Left lung (tissue), 14 donors: ENCODE measurements at places on chromosomes 16 and 17. TPM values are rescaled to one million over a fixed set of nuclear protein-coding genes. Genes with fewer than 3 reads are reported as not detected.

CFAP97D1 gene
- total RNA-seq, result not detected

SCARF1 gene
- total RNA-seq, result 24.8 TPM

TBX2 gene
- total RNA-seq, result 119 TPM

SLC47A1 gene
- 5.5 TPM for total RNA-seq

PPM1E gene
- 0.21 TPM for total RNA-seq

ABI3 gene
- total RNA-seq, result 10.8 TPM

TMEM235 gene
- total RNA-seq, result not detected

SAMD14 gene
- 10.2 TPM for total RNA-seq

CIAO3 gene
- total RNA-seq, result 28.2 TPM

KRTAP4-9 gene
- not detected for total RNA-seq

PYDC1 gene
- total RNA-seq, result not detected

PRM3 gene
- total RNA-seq, result not detected

CCDC78 gene
- total RNA-seq, result 13.7 TPM

SRCIN1 gene
- 2.7 TPM for total RNA-seq

NGFR gene
- 2.7 TPM for total RNA-seq

C16orf96 gene
- 0.18 TPM for total RNA-seq

ABCA6 gene
- 12.4 TPM for total RNA-seq

FBXL16 gene
- 5.7 TPM for total RNA-seq

MPP3 gene
- 14.4 TPM for total RNA-seq

CSH2 gene
- not detected for total RNA-seq

PLA2G10 gene
- total RNA-seq, result 3.7 TPM

HOXB3 gene
- total RNA-seq, result 10.4 TPM

CES3 gene
- 1.6 TPM for total RNA-seq

KRT39 gene
- total RNA-seq, result not detected

STAT3 gene
- total RNA-seq, result 271 TPM

ZNF624 gene
- total RNA-seq, result 6.1 TPM

KRT12 gene
- total RNA-seq, result not detected

BCAR1 gene
- 67.6 TPM for total RNA-seq

RASL10B gene
- 0.82 TPM for total RNA-seq

KRTAP4-6 gene
- not detected for total RNA-seq

CBX8 gene
- total RNA-seq, result 7.3 TPM

CHD9NB gene
- 10.7 TPM for total RNA-seq

TMIGD1 gene
- not detected for total RNA-seq

NETO2 gene
- 9.7 TPM for total RNA-seq

CDIP1 gene
- 27.0 TPM for total RNA-seq

CBFB gene
- total RNA-seq, result 47.6 TPM

ARHGDIG gene
- total RNA-seq, result 1.0 TPM

TBC1D3H gene
- total RNA-seq, result not detected

GLG1 gene
- 116 TPM for total RNA-seq

SRCAP gene
- total RNA-seq, result 67.4 TPM

PRR35 gene
- not detected for total RNA-seq

KRTAP3-1 gene
- total RNA-seq, result not detected

PLEKHG4 gene
- total RNA-seq, result 28.5 TPM

KRT40 gene
- total RNA-seq, result not detected

KIF19 gene
- total RNA-seq, result 1.5 TPM

CCNF gene
- 8.0 TPM for total RNA-seq

TBC1D3B gene
- total RNA-seq, result 6.7 TPM

SPNS2 gene
- total RNA-seq, result 52.4 TPM

AIPL1 gene
- total RNA-seq, result not detected

FBXW10B gene
- 1.5 TPM for total RNA-seq

SMARCD2 gene
- 82.5 TPM for total RNA-seq

CCL1 gene
- not detected for total RNA-seq

IL34 gene
- 2.1 TPM for total RNA-seq

MPP2 gene
- 1.5 TPM for total RNA-seq

LPO gene
- total RNA-seq, result 0.24 TPM

ARHGAP44 gene
- 43.6 TPM for total RNA-seq
